ENCODE measurements at places on chromosomes 13 and 19.
A peak's percentile ranks its signal among the peaks of the same experiment; 100 is the strongest.

DNA sequence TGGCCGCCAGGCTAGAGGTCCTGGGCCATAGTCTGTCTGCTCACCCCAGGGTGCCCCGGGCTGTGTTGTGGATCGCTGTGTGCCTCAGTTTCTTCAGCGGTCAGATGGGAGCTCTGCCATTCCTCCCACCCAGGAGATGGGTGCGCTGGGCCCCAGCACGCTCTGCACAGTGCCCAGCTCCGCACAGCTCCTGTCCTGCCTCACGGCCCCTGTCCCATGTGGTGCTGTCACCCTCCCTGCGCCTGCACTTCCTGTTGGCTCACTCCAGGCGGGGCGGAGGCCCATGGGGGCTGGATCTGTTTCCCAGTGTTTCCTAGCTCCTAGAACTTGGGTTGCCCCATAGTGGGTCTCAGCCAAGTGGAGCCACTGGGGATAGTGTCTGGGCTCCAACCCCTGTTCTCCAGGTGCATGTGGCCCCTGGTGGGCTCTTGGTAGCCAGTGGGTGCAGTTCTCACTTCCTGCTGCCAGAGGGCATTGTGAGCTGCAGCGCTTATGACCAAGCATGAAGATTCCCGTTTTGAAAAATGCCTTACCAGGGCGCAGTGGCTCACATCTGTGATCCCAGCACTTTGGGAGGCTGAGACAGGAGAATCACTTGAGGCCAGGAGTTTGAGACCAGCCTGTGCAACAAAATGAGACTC is 69.8 kb downstream of the KDM4B start:
- DNase-seq, result no peak

DNA sequence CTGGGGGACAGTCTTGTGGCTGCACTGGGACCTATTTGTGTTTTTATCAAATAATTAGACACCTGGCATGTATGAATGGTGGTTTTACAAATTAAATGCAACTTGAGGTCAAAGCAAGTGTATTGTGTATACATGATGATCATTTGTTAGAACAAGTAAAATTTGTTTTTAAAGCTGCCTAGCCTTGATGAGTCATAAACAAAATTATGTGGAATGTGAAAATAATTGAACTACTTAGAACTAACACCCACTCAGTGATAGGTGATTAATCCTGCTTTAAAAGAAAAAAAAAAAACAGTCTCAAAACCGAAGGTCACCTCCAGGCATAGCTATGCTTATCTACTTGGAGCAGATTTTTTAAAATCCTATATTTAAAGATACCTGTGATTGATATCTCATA is 770.3 kb upstream of the SLITRK5 start:
- no peak for DNase-seq

DNA sequence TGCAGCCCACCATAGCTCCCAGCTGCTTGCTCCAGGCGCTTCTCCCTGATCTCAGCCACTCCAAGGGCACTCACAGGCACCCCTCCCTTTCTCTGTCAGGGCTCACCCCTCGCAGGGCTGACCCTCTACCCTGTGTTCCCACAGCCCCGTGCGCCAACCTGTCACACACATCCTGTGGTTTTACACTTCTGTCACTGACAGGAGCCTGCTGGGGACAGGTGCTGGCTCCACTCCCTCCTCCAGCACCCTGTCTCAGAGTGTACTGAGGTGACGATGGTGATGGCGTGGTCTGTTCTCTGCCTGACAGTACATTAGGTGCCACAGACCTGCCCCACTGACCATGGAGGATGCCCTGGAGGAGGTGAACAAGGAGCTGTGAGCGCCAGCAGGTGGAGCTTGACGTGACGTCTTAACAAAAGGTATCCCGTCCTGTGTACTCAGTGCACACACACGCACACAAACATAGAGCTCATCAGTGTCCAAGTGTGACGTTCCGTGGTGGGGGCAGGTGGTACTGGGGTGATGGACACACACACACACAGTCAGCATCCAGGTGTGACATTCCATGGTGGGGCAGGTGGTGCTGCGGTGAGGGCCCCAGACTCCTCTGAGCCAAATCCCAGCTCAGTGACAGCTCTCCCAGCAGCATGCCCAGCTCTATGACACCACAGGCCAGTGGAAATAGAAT is 20.9 kb downstream of the C19orf44 start:
- no peak for DNase-seq

DNA sequence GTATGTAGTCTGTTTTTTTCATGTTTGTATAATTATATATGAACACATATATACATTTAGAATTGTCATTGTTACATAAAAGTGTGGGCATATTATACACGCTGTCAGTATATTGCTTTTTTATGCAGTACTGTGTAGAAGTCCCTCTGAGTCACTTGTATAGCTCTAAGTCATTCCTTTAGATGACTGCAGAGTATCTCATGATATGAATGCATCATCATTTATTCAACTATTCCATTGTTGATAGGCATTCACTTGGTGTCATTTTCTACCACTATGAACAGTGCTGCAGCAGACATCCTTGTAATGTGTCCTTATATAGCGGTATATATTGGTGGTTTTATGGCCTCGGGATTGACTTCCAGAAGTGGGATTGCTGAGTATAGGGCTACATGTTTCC is 15.3 kb downstream of the RFXAP start:
- DNase-seq, result no peak

- DNase-seq, result no peak
Observed at GRCh38 chr13:36847606-36848005, 28.6 kb downstream of the RFXAP start.

DNA sequence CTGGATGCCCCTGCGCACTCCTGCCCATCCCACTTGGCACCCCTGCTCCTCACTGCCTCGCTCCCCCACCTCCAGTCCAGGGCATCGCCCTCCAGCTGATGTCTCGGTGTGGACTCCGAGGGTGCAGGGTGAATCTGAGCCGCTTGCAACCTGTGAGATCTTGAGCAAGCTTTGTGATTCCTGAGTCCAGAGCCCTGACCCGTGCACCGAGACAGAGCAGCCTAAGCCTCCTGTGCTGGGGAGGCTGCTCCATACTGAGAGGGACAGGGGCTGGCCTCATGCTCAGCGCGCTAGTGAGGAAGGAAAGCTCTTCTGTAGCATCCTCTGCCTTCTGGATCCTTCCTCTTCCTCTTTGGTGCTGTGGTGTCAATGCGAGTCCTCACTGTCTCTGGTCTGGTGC is 116.0 kb downstream of the TEX29 start:
- DNase-seq, result no peak

DNA sequence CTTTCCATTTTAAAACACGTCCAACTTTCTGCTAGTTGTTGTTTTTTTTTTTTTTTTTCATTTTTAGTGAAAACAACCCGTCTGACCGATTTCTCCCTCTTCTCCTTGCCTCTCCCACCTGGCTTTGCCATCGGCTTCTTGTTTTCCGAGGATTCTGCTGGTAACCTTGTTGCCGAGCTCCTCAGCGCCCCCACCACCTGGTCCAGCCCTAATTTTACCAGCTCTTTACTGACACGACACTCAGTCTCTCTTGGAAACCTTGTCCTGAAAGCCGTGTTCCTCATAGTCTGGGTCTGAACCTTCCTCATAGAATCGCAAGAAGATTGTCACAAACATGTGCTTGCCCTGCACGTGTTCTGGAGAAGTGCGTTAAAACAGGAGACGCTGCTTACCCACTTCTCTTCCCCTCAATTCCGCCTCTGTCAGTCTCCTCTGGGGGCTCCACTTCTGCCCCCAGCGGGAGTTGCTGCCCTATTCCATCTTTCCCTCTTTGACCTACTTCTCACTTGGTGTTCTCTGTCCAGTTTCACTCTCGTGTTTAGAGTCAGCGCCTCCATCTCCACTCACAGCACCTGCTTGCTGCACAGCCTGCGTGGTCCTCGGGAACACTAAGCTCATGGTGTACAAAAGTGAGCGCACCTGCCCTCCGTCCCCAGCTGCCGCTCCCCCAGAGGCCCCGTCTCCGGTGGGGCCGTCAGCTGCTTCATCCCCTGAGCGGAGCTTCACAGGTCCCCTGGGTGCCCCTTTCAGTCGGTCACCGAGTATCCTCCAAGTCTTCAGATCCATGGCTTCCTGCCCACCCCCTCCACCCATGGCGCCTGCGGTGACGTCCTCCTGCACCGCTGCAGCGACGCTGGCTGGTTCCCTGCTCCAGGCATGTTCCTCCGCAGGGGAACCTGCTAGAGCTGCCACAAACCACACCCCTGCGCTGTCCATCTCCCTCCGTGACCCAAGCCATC is 65.1 kb downstream of the TM9SF2 start:
- DNase-seq, result no peak

DNA sequence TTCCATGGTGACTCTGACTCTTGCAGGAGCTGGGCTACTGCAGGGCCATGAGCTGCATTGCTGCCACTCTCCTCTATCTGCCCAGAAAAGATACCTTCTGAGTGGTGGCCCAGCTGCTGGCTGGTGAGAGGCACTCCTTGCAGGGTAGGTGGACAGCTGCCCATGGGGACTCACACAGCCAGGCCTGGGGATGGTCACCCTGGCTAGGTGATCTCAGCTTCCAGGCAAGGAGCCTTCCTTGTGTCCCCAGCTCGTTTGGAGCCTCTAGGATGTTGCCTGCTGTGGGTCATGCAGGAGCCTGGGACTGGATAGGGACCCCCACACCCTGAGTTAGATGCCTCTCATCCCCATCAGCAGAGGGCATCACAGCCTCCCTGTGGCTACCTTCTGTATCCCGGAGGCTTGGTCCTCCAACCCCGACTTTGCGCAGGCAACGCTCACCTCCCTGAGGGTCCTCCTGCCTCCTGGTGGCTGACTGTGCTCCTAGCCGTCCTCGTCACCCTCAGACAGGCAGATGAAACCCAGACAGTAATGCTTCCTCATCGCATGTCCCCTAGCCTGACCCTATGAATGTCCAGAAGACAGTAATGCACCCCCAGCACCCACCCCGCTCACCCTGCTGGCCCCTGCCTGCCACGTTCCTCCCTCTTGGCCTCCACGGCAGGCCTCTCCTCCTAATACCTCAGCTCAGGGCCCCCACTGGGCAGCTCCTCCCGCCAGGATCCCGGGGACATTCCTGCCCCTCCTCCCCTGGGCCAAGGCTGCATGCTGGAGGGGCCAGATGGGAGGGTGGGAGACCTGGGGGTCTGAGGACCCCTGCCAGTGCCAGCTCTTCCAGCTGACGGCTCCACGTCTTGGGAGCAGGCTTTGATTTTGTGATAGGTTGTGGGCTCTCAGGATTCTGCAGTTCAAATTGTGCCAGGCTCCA is 13.6 kb upstream of the ZNF14 start:
- DNase-seq, result peak; percentile 12

- no peak for DNase-seq
Observed at GRCh38 chr13:32585550-32586079, 637 bp upstream of the PDS5B start.

DNA sequence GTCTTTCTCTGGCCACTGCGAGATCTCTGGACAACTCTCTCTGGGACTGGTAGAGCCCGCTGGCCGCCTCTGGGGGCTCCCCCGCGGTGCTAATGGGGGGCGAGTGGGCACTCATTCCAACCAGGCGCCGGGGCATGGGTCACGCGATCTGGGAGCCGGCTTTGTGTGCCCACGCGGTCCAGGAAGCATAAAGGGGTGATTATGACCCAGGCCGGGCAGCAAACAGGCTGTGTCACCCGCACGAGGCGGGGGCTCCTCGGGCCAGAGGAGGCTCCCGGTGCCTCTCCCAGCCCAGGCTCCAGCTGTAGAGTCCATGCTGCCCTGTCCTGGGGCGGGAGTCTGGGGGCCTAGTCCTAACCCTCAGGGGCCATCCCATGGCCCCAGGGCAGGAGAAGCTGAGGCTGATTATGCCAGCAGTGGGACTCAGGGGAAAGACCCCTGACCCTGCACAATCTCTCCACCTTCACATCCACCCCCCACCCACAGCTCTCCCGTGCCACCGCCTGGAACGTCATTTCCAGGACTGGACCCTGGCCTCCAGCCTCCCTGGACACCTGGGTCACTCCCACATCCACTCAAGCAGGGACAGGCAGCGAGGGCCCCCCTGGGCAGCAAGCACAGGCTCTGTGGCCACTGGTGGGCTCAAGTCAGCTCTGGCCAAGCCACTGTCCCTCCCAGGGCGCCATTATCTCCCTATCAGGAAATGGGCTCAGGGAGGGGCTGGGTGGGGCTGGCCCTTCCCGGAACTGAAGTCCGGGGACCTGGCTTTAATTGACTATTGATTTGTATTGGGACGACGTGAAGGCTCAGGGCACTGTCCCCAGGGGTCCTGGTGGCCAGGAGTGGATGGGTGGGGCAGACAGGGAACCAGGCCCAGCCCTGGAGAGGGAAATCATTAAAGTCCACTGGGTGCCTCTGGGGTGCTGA is 50.0 kb downstream of the PTPRS start:
- DNase-seq, result no peak

GRCh38 chr13:43569658-43570057 is 217.1 kb downstream of the ENOX1 start:
- no peak for DNase-seq

GRCh38 chr13:29582171-29582570 is 13.3 kb downstream of the SLC7A1 start:
- DNase-seq, result no peak

- no peak for DNase-seq
Observed at GRCh38 chr13:105050686-105051085, 1484.8 kb downstream of the EFNB2 start.

GRCh38 chr19:29676586-29676985 is 11.3 kb downstream of the PLEKHF1 start:
- no peak for DNase-seq

- no peak for DNase-seq
Observed at GRCh38 chr13:44730851-44731250, 154.7 kb upstream of the TSC22D1 start.

GRCh38 chr13:79423801-79424642 is 18.0 kb upstream of the RBM26 start:
- DNase-seq, result no peak

- no peak for DNase-seq
Observed at GRCh38 chr19:20660473-20661140, 764 bp downstream of the ZNF626 start.

- no peak for DNase-seq
Observed at GRCh38 chr13:56066321-56066720, 1074.4 kb upstream of the PRR20A start.

DNA sequence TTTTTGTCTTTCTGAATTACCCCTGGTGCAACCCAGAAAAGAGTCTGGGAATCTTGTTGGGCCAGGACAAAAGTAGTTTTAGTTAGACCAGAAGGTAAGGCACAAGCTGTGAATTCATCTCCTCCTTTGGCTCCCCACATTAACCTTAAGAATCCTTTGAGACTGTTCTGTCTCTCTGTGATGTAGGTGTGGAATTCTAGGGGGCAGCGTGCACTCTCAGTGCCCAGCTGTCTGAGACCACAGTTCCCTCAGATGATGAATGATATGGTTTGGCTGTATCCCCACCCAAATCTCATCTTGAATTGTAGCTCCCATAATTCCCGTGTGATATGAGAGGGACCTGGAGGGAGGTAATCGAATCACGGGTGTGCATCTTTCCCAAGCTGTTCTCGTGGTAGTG is 43.9 kb downstream of the ZNF506 start:
- DNase-seq, result no peak

GRCh38 chr13:66154976-66155375 is 1075.2 kb downstream of the PCDH9 start:
- DNase-seq, result no peak

GRCh38 chr13:61485128-61485765 is 69.6 kb upstream of the PCDH20 start:
- DNase-seq, result no peak

- no peak for DNase-seq
Observed at GRCh38 chr13:98489446-98490194, 87.3 kb downstream of the STK24 start.

- peak; percentile 44 for DNase-seq
Observed at GRCh38 chr19:23283925-23284324, 33.7 kb upstream of the ZNF724 start.

- DNase-seq, result no peak
Observed at GRCh38 chr19:22625266-22626035, 8.7 kb upstream of the ZNF492 start.

GRCh38 chr13:32432856-32433255 is 4.9 kb upstream of the N4BP2L1 start:
- DNase-seq, result no peak

GRCh38 chr13:40928980-40929379 is 90.1 kb downstream of the ELF1 start:
- no peak for DNase-seq

Data from central memory CD8-positive, alpha-beta T cell (primary cell).